ENCODE measurements at places on chromosomes 5 and 9.

DNA sequence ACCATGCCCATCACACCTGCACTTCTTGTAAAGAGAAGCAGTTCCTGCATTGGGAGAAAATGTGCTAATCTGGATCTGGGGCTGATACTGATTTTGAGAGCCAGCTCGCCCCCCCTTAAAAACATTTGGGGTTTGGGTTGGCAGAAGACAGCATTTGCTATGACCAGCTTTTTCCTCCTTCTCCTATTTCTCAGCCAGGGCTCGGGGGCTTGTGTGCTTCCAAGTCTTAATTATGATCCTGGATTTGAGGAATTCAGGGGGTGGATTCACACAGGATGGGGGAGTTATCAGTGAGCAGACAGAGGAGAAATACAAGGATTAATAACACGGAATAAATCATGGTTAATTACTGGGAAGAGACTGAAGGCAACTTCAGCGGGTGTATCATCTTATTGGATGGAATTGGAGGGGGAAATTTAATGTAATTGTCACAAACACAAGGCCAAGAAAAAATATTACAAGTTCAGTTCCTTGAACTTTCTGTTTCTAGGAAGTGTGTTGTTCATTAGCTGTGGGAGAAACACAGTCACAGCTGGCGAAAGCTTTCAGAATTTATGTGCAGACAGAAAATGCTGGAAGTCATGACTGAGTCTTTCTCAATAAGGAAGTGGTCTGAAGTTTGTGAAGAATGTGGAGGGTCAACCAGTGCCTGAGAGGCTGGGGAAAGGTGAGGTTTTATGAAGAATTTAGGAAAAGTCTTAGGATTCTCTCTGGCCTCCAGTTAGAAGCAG is 15.3 kb downstream of the C9orf152 start:
- DNase-seq, result no peak

DNA sequence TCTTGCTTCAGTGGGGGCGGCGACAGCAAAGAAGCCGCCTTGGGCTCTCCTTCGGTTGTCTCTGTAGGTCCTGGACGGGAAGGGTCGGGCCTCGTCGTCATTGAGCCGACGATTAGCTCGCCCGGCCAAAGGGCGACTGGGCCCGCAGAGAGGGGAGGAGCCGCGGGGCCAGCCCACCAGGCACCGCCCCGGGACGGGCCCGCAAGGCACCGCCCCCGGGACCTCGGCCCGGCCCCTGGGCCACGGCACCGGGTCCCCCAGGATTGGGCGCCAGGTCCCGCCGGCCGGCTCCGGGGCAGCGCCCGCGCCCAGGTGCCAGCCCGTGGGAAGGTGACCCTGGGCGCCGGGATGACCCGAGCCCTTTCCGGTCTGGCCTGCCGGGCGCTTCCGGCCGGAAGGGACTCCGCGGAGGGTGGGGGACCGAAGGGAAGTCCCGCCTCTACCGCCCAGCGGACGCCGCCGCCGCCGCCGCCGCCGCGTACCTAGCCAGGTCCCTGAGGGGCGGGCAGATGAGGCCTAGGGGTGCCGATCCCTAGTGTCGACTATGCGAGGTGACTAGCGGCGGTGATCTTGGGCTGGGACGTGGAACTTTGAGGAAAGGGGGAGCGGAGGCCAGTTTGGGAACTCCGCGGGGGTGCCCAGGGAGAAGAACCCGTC is at the start of the genes GBA2 and RGP1:
GBA2 (minus strand) TSS at position 371 of the 657 bp plus-strand sequence. CDS start 524 bp downstream, outside the sequence.
RGP1 (plus strand) TSS at position 430 of the 657 bp plus-strand sequence. CDS start 469 bp downstream, outside the sequence.
- peak; percentile 87 for DNase-seq

DNA sequence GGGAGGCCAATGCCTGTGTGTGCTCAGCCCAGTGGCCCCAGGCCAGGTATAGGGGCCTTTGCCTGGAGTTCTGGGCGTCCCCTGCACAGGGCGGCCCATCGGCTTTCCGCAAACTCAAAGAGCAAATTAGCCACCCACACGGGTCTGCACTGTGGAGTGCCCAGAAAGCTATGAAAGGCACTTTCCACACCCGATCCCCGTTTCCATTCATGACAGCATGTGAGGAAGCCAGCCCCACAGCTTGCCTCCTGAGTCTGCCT is 5.2 kb downstream of the DBH start:
- no peak for DNase-seq

DNA sequence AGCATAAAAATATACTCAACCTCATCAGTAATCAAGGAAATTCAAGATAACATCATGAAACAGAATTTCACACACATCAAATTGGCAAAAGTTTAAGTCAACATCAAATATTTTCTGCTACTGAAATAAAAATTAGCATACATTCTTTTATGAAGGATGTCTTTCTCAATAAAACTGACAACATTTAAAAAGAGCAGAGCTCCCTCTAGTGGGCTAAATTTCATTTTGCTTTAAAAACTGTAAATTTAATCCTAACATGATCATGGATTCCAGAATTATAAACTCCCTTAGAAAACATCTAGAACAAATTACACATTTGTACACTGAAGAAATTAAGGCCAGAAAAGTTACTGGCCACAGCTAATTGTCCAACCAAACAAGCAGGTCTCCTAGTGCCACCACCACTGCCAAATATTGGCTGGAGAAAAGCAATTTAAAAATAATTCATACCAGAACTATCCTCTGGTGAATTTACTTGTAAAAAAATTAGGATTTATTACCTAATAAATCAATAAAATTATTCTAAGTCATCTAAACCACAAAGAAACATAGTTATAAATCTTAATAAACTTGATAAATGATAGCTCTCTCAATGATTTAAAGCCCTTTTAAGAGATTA is 31.2 kb downstream of the DEPDC1B start:
- no peak for DNase-seq

GRCh38 chr5:172454358-172455086 is at the start of gene SH3PXD2B:
Gene SH3PXD2B, minus strand, starts transcription at chr5:172454525. Its CDS starts 173 bp downstream, at chr5:172454352.
- DNase-seq, result peak; percentile 46

DNA sequence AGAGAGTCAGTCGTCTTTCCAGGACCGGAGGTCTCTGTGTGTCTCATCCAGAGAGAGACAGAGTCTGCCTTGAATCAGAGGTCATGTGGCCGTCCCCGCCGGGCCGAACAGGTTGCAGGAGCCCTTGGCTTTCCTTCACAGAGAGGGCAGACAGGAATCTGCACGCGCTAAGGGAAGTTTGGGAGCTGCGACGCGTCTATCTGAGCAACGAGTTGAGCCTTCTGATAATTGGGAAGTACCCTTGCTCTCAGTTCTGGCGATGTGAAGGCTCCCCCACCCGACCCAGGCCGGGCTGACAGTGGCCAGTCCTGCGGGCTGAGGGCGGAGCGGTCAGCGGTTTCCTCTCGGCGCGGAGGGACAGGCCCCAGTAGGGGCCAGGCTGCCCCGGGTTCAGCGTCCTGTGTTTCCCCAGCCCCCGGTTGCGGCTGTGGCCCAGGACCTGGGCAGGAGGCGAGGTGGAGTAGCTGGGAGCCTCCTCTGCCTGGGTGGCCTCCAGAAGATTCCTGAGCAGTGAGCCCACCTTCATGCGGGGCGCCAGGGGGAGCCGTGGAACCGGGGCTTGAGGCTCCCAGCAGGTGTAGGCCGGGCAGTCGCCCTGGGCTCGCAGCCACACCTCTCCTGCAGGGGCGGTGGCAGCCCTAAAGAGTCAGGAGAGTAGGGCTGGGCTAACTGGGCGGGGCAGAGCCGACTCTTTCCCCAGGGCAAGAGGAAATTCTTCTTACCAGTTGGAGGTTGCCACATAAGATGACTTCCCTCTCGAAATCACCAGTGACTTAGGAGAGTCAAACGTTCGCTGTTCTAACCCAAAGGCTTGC is 13.9 kb downstream of the NR2F1 start:
- no peak for DNase-seq

DNA sequence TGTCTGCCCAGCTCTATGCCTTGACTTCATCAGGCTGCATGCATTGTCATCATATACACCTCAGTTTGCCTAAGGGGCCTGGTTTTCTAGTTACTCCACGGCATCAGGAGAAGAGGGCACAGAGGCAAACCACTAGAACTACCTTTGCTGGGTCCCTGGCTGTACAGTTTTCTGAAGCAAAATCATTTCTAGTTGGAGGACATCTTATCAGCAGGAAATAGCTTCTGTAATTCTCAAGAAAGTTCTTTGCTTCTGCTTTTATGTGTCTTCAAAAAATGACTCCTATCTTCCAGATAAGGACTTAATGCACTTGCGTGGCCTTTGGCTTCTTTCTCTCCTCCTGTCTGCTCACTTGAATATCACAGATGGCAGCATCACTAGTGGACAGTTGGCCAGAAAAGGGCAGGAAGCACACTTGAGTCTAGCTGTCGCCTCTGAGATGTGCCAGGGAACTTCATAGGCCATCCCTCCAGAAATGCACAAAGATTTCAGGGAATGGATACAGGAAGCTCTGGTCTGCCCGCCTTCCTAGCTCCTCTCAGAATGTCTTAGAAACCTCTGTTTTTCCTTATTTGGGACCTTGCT is 22.4 kb upstream of the LTC4S start:
- no peak for DNase-seq

GRCh38 chr5:54834121-54834842 is 151.1 kb downstream of the ESM1 start:
- DNase-seq, result no peak

DNA sequence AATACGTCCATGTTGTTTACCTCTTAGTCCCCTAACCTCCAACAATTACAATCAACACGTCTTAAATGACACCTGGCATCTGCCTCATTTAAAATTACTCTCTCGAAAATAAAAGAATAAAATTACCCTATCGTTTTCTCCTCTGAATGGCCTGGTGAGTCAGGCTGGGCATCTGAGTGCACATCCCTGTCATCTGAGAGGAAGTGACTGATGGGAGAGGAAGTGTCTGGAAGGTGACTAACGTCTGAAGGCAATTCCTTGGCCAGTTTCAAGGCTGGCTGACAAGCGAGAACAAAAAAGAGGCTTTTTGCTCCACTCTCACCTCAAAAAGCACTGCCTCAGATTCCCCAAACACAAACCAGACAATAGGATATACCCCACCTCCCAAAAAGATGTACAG is 57.7 kb downstream of the MAPKAP1 start:
- no peak for DNase-seq

DNA sequence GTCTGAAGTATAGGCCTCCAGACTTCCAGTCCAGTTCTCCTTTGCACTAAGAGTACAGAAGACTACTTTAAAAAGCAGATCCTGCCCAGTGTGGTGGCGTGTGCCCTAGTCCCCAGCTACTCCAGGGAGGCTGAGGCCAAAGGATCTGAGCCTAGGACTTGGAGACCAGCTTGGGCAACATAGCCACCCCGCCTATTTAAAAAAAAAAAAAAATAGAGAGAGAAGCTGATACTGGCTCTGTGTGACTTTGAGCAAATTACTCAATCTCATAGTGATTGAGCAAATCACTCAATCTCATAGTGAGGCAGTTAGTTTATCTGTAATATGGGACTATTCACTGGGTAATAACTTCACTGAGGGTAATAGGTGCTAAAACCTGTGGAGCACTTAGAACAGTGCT is 43.6 kb upstream of the KDM4C start:
- DNase-seq, result no peak

- no peak for DNase-seq
Measured at GRCh38 chr5:117494188-117494587, 919.6 kb upstream of the SEMA6A start.

GRCh38 chr5:180636016-180636402 is 13.4 kb downstream of the FLT4 start:
- no peak for DNase-seq

DNA sequence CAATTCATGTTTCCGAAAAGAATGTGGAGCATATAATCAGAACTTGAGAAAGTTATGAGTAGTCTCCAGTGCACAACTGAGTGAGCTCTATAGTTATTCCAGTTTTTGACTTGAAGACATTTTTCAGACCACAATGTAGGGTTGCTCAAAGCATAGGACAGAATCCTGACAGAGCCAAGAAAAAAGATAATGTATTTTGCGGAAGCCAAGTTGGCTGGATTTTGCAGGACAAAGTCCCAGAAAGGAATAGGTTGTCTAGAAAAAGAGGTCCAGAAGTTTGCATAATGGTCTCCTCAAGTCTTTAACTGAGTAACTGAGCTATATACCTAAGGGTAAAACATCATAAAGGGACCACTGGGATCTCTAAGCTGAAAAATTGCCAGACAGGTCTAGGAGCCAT is 1028.0 kb downstream of the TAF11L14 start:
- no peak for DNase-seq

- no peak for DNase-seq
Measured at GRCh38 chr5:171953860-171954701, 52.4 kb downstream of the FBXW11 start.

DNA sequence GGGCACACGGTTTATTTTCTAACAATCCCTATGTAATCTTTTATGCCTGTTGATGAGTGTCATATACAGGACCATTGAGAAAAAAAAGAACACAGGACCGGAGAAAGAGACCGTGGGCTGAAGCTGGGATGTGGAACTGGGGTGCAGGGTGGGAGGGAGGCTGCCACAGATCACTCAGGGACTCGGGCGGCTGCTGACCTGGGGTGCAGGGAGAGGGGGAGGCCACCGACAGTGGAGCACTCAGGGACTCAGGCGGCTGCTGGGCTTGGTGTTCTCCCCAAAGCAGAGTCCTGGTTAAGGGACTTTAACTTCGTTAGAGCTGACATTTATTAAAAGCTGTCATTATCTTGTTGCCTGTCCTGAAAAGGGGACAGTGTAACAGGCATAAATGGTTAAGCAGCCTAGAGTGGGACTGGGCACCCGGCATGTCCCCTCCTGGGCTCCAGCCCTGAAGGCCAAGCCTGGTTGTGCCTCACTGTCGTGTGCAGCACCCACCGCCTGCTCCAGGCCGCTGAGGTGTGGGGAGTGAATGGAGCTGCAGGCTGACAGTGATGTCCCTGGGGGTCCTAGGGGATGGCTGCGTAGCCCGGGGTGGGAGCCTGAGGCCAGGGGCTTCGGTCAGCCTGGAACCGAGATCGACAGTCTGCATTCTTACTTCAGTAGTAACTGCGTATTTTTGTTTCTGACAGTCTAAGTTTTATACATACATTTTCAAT is 14.0 kb downstream of the NDUFS6 start:
- no peak for DNase-seq

DNA sequence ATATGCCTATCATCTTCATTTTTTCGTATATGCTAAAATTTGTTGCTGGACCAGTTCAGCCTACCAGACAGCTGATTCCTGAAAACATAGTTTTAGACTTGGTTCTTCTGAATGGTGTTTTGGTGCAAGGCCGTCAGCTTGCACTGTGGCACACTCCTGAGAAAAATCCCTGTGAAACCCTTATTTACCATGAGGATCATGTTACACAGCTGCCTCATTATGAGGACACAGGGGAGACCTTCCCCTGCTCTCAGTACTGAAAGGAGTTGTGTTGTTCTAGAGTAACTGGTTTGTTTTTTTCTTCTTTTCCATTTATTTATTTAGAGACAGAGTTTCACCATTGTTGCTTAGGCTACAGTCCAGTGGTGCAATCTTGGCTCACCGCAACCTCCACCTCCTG is 37.6 kb downstream of the MAST4 start:
- no peak for DNase-seq

- DNase-seq, result no peak
Measured at GRCh38 chr9:35518981-35519679, 29.2 kb downstream of the RUSC2 start.

DNA sequence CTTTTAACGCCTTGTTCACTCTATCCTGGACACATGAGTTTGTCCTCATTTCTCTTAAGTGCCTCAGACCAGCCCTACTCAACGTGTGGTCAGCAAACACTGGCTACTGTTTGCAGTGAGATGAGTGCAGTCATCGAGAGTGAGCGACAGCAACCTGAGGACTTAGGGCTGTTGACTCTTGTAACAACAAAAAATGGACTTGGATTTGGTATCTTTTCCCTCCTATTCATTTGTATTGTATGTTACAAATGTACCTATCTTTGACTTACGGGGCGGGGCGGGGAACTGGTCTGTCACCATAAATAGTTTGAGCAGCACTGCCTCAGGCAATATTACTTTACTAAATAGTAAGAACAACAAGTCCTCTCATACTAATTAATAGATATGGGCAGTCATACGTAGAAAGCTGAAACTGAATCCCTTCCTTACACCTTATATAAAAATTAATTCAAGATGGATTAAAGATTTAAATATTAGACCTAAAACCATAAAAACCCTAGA is 84.1 kb downstream of the TLE1 start:
- no peak for DNase-seq
